CD4-positive, alpha-beta T cell treated with Interferon alpha-2 for 1 hour (primary cell): ENCODE measurements at places on chromosomes 7 and 10.

DNA sequence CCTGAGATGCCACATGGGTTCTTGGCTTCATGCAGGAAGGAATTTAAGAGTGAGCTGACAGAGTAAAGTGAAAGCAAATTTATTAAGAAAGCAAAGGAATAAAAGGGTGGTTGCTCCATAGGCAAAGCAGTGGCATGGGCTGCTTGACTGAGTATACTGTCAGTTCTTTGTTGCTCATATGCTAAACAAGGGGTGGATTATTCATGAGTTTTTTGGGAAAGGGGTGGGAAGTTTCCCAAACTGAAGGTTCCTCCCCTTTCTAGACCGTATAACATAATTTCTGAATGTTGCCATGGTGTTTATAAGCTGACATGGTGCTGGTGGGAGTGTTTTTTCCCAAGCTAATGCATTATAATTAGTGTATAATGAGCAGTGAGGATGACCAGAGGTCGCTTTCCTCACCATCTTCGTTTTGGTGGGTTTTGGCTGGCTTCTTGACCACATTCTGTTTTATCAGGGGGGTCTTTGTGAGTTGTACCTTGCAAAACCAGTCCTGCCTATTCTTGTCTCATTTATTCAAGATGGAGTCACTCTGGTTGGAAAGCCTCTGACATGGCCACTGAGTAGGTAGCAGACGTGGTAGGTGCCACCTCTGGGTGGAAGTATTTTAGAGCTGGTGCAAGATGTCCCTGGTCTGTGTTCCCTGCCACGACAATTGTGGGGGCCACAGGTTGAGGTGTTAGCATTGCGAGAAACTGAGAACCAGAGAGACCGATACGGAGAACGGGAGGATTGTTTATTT, 107.5 kb upstream of the SDK1 start:
- DNase-seq: no peak

DNA sequence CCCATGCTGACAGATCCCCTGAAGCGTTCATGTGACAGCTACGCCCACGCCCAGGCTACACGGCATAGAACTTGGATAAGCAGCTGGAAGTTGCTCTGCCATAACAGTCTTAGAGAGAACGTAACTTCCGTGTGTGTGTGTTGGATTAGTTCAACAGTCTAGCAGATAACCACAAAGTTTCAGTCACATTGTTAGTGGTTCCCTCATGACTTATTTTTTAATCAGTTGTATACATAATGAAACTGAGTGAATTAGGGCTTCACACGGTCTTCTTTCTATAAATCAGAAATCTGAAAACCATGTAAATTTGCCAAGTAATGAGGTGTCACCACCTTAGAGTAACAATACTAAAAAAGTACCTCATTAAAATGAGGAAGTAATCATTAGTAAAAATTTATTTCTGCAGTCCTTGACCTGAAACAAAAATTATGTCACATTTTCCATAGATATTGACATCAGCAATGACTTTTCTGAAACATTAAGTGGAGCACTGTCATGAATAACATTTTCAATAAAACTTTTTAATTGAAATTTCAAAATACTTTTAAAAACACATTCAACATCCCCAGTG, 21.7 kb upstream of the MACC1 start:
- peak; percentile 3 for DNase-seq

DNA sequence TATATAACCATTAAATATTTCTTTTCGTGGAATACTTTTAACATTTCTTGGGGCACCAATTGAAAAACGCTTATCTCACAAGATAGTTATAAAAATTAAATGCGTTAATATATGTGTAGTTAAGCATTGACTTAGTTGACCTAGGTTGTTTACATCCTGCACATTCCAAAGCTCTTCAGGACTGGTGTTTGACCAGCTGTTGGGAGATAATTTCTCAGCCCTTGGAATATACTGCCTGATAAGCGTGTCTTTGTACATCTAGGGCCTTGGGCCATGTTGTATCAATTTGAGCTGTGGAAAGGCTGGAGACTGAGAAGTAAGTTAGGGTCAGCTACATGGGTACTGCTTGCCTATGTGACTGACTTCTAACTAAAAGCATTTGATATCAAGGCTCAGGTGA, 90.0 kb upstream of the AOAH start:
- DNase-seq: no peak

DNA sequence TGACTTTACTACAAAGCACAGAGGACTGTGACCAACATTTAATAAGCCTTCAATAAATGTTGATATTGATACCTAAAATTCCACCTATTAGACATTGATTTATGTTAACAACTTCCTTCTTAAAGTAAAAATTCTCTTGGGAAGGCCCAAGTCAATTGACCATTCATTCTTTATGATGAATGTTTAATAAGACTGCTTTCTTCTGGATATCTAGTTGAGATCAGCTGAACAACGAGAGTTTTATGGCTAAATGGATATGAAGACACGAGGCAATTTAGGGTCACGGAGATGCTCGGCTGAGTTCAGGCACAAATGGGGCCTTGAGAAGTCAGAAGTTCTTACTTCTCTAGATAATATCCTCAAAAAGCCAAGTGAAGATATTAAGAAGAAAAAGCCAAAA, 258.8 kb downstream of the FRMD4A start:
- no peak for DNase-seq

DNA sequence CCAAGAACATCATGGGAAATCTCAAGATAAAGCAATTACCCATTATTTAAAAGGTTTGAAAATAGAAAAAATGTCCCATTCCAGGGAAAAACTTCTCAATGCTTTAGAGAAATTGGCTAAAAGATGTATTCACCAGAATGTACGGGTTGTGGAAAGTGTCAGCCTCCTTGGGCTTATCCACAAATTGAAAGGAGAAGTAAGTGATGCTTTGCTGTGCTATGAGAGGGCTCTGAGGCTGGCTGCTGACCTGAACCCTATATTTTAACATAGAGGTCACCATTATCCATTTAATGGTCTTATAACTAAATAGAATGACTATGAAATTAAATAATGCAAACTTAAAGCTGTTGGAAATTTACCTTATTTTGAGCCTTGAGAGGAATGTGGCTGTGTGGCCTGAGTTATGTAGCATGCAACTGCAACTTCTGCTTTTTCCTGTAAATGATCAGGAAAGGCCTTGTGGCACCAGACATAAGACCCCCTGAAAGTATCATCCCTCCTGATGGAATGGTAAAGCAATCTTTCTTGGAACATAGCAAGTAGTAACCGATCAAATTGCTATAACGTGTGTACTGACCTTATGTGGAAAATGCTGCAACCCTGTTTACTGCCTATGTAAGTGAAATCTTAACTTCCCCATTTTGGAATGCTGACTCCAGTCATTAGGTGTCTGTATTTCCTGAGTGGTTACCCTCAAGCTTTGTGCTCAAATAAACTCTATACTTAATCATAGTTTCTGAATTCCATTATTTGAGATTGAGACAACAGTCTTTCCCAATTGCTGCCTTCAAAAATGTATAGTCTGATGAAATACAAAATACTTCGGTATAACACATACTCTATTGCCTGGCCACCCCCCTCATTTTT, 6.9 kb downstream of the IFIT1B start:
- no peak for DNase-seq

GRCh38 chr7:105202616-105203015, 186.1 kb downstream of the SRPK2 start:
- no peak for DNase-seq

GRCh38 chr7:155769701-155770100, 42.6 kb downstream of the SHH start:
- DNase-seq: no peak

- DNase-seq: no peak
Observed at GRCh38 chr10:101956117-101956516, 99.9 kb downstream of the ARMH3 start.
